Cortex of kidney (tissue), 1 donor: ENCODE measurements at places on chromosomes 1 and 21.

GRCh38 chr1:32915766-32916706 lies 14.8 kb upstream of the TMEM54 start:
- DNase-seq = no peak

- DNase-seq = no peak
These were observed 52.9 kb upstream of the CNTN2 start for GRCh38 chr1:204990059-204990664.

DNA sequence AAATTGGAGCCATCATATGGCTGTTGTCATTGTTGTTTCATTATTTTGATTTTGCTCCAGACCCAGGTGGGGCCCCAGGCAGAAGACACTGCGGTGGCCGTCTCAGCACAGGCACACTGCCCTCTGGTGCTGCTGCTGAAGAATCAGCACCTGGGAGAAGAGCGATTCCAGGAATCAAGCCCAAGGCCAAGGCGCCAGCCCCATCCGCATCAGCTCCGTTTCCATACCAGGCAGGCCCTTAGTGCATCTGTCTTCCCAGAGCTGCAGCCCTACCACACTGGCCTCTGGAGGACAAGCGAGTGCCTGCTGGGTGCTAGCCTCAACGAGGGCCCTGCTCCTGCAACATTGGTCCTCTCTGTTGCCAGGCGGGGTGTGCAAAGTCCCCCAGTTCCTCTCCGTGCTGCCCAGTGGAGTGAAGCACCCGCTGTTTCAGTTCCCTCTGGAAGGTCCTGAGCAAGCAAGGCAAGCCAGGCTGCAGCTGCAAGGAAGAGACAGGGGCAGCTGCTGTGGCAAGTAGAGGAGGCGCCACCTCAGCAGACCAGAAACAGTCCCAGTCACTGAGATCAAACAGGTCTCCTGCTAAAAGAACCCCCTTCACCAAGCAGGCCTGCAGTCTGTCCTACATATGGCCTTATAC lies 5.2 kb downstream of the GRIK3 start:
- no peak for DNase-seq

DNA sequence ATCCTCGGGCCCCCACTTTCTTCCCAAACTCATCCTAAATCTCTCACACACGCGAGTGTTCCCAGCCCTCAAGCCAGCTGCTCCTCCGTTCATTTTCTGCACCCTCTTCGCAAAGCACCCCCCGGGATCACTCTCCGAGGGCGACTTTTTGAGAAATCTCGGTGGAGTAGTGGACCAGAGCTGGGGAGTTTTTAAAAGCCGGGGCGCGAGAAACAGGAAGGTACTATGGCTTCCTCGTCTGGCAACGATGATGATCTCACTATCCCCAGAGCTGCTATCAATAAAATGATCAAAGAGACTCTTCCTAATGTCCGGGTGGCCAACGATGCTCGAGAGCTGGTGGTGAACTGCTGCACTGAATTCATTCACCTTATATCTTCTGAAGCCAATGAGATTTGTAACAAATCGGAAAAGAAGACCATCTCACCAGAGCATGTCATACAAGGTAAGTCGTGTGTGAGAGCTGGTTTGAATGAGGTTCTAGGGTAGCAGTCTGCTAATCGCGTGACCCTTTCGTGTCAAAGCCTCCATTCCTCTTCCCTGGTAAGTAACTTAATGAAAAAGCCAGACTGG lies 800 bp downstream of the DR1 start:
- DNase-seq = no peak

GRCh38 chr1:202038688-202039346 lies 28.4 kb downstream of the ELF3 start:
- no peak for DNase-seq

- no peak for DNase-seq
These were observed 40.2 kb downstream of the STX6 start for GRCh38 chr1:180982422-180982821.

- no peak for DNase-seq
These were observed 14.3 kb upstream of the KCNA10 start for GRCh38 chr1:110533230-110533629.

DNA sequence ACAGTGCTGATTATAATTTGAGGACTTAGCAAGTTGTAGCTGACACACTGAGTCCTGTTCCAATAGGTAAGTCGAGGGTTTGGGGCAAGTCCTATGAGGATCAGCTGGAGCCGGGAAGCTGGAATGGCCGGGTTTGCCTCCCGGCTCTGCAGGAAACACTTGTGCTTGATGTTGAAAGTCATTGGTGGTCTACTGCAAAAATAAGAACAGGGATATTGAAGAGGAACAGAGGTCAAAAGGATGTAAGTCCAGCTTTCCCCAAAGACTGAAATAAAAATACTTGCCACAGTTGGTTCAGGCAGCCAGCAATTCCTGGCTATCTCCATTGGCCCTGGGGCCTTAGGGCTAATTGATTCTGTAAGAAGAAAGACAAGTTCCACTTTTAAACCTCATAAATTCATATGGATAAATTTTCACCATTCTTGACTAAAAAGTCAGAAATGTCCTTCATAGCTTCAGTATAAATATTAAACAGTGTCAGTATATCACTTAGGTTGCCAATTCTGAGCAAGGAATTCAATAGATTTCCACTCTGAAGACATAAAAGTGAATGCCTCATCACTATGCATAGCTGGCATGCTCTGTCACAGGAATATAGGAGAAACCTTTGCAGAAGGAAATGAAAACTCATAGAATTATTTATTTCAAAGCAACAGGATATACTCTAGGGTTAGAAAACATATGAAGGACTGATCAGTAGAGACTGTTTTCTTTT lies 165.2 kb downstream of the AK5 start:
- no peak for DNase-seq

GRCh38 chr1:185305419-185305818 lies 11.6 kb downstream of the IVNS1ABP start:
- DNase-seq = no peak

DNA sequence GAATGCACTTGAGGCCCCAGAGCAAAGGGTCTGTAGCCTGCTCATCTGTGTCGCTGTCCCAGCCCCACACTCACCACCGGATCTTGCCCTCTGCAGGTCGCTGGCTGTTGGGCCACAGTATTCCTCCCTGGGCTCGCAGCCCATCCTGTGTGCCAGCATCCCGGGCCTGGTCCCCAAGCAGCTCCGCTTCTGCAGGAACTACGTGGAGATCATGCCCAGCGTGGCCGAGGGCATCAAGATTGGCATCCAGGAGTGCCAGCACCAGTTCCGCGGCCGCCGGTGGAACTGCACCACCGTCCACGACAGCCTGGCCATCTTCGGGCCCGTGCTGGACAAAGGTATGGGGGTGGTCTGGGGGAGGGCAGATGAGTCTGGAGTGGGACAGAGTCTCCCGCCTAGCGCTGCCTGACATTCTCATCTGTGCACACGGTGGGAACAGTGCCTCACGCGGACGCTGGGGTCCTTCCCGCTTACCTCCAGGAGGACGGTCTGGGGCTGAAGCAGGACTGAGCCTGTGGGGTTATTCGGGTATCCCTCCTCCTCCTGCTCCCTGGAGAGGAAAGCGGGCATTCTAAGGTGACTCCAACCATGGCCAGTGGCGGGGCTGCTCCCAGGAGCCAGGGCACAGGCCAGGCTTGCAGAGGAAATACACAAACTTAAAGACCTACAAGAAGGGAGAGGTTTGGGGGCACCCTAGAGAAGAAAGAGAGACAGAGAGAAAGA lies 15.9 kb downstream of the WNT3A start:
- DNase-seq = no peak

- DNase-seq = no peak
These were observed 59.5 kb downstream of the CD46 start for GRCh38 chr1:207811319-207811718.

DNA sequence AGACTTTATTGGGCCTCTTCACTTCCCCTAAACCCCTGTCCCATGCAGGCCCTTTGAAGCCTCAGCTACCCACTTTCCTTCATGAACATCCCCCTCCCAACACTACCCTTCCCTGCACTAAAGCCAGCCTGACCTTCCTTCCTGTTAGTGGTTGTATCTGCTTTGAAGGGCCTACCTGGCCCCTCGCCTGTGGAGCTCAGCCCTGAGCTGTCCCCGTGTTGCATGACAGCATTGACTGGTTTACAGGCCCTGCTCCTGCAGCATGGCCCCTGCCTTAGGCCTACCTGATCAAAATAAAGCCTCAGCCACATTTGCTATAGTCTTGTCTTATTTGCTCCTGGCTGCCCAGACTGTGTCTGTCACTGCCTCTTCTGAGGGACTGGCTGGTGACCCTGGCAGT lies 5.5 kb downstream of the GSTM4 start:
- no peak for DNase-seq

DNA sequence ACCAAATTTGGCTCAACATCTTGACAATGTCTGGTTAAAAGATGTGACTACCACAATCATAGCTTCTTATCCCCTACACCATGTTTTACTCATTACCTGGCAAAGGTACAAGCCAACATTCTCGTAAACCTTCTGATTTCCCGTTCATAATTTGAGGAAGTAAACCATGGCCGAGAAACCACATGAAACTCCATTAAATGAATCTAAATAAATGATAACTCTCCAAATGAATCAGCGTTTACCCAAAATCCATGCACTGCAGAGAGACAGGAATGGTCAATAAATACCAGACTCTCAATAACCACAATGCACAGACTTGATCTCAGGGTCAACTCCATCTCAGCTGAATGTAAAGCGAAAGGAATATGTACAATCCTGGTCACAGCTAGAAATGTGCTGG lies 125.2 kb downstream of the TYW3 start:
- no peak for DNase-seq

DNA sequence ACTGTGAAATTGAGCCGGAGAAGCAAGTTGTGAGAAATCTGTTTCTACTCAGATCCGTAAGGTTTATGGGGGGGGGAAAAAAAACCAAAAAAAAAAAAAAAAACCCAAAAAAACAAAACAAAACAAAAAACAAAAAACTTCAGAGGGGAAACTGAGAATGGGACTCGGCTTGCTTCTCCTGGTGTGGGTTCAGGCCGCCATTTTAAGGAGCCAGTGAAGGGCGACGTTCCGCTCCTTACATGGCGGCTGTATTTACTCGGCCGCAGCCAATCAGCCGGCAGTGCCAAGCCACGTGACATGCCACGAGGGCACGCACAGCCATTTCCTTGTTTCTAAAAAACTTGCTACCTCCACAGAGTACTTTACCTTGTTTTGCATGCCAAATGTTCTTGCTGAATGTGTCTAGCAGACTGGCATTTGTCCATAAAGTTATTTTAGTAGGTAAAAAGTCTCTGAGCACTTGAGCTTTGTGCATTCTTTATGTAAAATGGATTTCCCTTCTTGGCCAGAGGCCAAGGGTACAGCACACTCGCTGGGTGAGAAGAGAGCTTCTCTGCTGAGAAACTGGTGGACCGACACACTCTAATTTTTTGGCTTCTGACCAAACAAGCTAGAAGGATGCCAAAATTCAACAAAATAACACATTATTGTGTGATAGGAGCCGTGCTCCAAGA lies 101.8 kb downstream of the NFIA start:
- DNase-seq = peak; percentile 27

DNA sequence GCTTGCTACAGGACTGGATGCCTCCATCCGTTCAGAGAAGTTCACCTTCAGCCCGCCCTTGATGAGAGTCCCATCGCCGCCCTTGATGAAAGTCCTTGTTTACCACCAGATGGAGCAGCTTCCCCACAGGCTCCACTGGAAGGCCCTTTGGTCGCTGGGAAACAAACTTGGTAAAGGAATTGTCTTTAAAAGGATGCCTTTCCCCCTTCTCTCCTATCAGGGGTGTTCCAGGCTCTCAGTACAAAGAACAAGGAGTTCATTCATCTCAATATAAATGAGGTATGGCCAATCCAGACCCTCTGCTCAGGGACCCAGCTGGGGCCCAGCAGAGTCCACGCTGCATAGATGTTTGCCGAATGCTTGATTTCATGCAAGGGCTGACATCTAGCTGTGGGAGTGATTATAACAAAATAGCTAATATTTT lies 50.8 kb downstream of the CAPN9 start:
- DNase-seq = no peak

GRCh38 chr1:77342745-77343144 lies 60.9 kb downstream of the AK5 start:
- DNase-seq = no peak

DNA sequence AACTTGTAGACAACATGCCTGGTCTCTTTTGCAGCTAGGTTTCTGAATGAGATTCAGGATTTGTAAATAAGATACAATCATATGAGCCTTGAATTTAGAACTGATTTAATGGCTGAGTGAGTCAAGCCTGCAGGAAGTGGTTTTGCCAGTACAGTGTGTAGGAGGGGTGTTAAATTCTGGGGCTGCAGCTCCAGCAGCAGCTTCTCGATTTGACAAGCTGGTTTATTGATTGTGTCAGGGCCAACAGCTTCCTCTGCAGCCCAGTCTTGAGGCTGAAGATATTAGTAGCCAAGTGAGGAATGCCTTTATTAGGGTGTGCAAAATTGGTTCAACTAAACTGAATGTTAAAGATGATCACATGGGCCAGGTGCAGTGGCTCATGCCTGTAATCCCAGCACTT lies 11.5 kb upstream of the PLA2G5 start:
- DNase-seq = no peak

GRCh38 chr21:42463861-42464515 lies 32.0 kb downstream of the RSPH1 start:
- DNase-seq = no peak

DNA sequence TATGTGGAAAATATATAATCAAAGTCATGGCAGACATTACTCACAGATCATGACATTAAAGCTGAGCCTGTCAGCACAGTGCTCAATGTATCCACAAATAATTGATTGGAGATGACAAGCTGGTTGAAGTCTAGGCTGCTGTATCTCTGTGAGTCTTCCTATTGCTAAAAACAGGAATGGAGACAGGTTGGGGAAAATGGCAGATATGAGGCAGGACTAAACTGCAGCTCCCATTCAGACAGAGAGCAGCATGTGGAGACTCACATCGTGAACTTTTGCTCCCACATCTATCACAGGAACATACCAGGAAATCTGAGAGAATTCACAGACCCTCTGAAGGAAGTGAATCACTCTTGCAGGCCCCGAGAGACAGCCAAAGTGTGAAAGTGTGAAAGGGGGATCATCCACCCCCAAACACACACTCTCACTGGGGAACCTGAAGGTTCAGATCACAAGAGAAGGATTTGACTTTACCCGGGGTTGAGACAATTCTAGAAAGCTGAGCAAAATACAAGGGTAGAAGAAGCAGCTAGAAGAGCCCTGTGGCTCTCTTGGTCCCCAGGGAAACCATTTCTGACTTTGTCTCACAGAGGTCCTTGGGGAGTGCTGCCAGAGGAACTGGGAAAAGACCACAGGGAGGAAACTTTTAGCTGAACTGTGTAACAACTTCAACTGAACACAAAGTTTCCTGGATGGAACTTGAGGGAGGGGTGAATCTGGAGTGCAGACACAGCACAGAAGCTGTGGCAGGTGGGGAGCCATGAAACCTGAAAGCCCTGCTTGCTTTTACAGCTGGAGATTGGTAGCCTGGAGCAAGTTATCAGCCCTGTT lies 173.4 kb downstream of the S1PR1 start:
- DNase-seq = no peak

GRCh38 chr1:2474933-2475371 lies 1.1 kb upstream of the PLCH2 start:
- DNase-seq = no peak

DNA sequence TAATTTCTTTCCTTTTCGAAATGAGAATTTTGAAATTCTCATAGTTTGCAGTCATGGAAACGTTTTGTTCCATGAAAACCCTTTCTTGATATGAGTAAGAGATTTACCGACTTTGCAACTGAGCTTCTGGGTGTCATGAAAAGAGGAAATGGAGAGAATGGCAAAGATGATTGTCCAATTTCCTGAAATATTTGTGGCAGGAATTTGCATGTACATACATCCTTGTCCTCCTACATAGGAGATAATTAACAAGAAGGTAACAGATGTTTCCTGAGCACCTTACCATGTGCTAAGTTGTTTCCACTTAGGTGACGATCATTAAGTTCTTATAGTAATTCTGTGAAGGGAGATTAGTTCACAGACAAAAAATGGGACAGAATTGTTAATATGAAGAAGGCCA lies 170.7 kb downstream of the NEGR1 start:
- DNase-seq = no peak
